ENCODE measurements at places on chromosomes 4 and X.

DNA sequence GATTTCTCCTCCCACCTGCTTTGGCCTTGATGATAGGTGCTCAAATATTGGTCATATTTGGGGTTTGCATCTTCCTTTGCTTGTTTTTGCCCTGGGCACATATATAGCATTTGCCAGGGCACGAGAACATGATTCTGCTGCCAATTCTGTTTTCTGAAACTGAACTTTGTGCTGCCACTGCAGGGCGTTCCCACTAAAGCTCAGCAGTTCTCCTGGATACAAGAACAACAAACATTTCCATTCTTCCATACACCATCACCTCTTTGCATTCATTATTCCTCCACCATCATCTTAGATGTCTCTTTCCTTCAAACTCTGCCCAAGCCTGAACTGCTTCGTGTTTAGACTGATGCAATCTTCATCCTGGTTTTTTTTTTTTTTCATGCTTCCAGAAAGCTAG, 36.3 kb upstream of the GATB start:
- DNase-seq, result no peak

- no peak for DNase-seq
Measured at GRCh38 chr4:55546506-55546755, 278 bp downstream of the CLOCK start.

DNA sequence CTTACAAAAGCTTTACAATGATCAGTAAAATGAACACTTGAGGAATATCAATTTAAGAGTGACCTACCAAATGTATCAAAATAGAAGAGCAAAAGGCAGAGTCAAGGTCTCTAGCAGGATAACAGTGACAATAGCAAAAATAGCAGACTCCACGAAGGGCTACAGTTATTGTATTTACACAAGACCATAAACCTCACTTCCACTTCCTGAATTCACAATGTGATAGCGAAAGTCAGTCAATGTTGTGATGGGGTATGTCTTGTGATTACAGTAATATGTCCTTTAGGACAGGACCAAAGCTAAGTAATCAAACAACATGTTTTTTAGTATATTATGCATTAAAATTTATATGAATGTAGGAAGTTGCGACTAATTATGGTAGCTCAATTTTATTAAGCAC, 139.6 kb downstream of the IQCM start:
- no peak for DNase-seq

DNA sequence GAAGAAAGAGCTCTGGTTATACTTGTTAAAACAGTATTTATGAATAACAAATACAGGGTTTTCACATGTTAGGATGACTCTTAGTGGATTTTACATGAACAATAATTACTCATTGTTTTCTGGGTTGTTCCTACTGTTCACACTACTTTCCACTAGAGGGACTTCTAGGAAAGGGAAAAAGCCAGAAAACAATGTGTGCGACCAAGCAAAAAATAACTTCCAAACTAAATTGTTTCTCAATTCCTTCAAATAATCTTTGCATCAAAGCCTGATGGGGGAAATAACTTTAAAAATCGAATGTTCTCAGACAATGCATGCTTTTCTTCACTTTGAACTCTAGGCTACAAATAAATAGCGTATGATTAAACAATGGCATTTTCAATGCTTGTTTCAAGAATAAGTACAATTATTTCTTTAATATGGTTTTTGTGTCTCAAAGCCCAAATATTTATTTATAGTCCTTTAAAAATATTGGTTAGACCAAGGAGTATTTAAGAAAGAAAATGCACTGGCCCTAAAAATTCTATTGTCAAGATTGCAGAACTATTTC, 72.1 kb upstream of the ETNPPL start:
- peak; percentile 39 for DNase-seq

GRCh38 chr4:91092398-91092980, 965.3 kb downstream of the CCSER1 start:
- DNase-seq, result no peak

DNA sequence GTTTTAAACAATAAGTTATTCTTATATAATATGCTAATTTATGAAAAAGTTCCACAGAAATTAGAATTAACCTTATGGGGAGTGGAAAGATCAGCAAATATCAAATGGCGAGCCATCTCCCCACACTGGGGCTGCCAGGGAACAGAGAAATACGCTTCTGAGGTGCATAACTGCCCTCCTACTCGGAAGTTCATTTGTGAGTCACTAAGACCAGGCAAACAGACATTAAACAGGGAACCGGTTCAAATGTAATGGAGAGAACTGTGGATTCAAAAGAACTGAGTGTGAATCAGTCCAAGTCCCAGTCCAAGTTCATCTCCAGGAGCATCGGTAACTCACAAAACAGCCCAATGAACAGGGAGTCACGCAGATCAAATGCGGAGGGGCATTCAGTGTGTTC, 11.4 kb upstream of the S100G start:
- DNase-seq, result no peak

GRCh38 chr4:79682161-79682560, 274.1 kb upstream of the GK2 start:
- no peak for DNase-seq

Measured in hematopoietic multipotent progenitor cell treated with erythropoietin and hydrocortisone succinate and interleukin-3 and kit ligand, for 8 days (in vitro differentiated cells).